ENCODE measurements at places on chromosomes 5 and 9.

- DNase-seq = peak; percentile 78
Observed at GRCh38 chr9:133701981-133702797, 36.0 kb downstream of the SARDH start.

DNA sequence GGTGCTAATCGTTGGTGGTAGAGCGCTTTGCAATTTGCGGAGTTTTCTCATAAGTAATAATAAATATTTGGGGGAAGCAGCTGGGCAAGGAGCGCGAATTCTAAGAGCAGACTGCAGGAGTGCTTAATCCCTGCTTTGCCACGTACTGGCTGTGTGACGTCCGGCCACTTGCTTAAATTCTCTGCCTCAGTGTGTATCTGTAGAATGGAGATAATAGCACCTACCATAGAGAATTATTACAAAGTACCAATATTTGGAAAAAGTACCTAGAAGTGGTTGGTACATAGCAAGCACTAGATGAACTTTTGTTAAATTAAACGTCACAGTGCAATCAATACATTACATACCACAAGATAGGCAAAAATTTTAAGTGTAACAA, 598 bp upstream of the TMED7 start:
- DNase-seq = no peak

- no peak for DNase-seq
Observed at GRCh38 chr5:135895474-135896006, at the start of gene IL9. IL9 (minus strand) TSS chr5:135895841; CDS start chr5:135895816, 25 bp downstream.

DNA sequence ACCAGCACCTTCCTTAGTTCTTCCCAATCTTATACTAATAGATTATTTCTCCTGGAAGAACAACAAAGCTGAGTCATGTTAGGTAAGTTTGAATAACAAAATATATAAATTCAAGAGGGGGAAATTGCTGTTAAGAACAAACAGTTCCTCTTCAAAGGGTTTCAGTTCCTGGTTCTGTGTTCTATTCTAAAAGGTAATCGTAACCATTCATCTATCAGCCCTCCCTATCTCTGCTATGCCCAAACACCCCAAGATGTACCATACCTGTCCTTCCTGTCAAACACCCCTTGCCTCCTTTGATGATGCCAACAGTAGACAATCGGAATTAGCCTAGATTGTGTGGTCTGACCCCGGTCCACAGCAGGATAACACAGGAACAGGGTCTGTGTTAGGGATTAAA, 4.2 kb upstream of the RNF180 start:
- DNase-seq = peak; percentile 65

DNA sequence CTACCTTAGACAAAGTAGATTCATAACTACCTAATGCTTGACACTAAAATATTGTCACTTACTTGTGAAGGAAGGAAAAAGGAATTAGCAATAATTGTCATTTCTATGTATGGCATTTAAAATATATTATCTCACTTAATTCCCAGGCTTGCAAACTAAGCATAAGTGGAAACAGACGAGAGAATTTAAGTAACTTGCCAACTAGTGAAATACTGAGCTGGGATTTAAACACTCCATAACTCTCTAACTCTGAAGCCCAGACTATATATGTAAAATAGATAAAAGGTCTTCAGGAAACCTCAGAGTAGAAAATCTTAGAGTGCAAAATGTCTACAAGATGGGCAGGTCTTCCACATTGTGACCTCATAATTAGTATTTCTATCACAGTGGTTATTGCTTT, 257.8 kb downstream of the SAXO1 start:
- DNase-seq = no peak

All from RPMI8226 (cell line).